ENCODE measurements at places on chromosomes 11 and 22. TPM values are rescaled to one million over a fixed set of nuclear protein-coding genes. Genes with fewer than 3 reads are reported as not detected.

GRCh38 chr22:20787746-20788626, 14.1 kb downstream of the SERPIND1 start:
- H3K36me3 ChIP-seq, result peaks cover 17% of the 10 kb centered on the region
- peaks cover 9% of the 10 kb centered on the region for H3K4me1 ChIP-seq
- no peak overlapping the region for H3K27ac ChIP-seq
- H3K4me3 ChIP-seq, result no peak overlapping the region
- no peak for DNase-seq

- H3K36me3 ChIP-seq, result no peaks in the 10 kb centered on the region
- no peak for DNase-seq
- no peak overlapping the region for H3K4me3 ChIP-seq
- H3K4me1 ChIP-seq, result no peaks in the 10 kb centered on the region
- H3K27me3 ChIP-seq, result no peaks in the 10 kb centered on the region
Measured at GRCh38 chr11:93468290-93468689, 74.9 kb downstream of the SMCO4 start.

Gene SRSF8
- 27.8 TPM for total RNA-seq

Gene SMIM35
- not detected for total RNA-seq

Gene OR52J3
- not detected for total RNA-seq

Gene SNX32
- total RNA-seq, result not detected
